ENCODE measurements at places on chromosomes 7 and 10.

- no peak for DNase-seq
These were observed 8.4 kb downstream of the ATP6V1F start for GRCh38 chr7:128871050-128871449.

- DNase-seq: no peak
These were observed 115.1 kb downstream of the CPED1 start for GRCh38 chr7:121103579-121103978.

- DNase-seq: no peak
These were observed 228.9 kb upstream of the PITRM1 start for GRCh38 chr10:3401491-3401938.

DNA sequence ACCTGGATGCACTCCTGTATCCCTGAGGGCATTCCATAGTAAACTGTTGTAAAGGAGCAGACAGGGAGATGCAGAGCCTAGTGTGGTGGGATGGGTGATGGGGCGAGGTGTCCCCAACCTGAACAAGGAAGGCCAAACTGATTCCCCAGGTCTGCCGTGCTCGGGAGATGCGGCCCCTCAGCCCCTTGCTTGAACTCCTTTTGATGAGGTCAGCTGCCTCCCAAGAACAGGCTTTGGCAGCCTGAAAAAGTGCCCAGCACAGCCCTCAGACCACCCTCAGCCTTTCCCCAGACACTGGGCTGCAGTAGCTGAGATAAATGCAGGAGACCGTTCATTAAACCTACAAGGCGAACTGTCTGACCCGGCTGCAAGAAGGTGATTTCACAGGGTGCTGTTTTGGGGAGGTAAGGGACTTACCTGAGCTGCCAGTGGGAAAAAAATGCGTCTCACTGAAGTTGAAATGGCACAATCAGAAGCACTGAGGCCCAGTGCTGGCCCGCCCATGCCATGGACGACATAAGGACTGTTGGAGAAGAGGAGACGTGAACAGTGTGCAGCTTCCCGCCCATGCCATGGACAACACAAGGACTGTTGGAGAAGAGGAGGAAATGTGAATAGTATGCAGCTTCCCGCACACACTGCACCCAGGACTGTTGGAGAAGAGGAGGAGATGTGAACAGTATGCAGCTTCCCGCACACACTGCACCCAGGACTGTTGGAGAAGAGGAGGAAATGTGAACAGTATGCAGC is 148.4 kb upstream of the FAM20C start:
- DNase-seq: no peak

DNA sequence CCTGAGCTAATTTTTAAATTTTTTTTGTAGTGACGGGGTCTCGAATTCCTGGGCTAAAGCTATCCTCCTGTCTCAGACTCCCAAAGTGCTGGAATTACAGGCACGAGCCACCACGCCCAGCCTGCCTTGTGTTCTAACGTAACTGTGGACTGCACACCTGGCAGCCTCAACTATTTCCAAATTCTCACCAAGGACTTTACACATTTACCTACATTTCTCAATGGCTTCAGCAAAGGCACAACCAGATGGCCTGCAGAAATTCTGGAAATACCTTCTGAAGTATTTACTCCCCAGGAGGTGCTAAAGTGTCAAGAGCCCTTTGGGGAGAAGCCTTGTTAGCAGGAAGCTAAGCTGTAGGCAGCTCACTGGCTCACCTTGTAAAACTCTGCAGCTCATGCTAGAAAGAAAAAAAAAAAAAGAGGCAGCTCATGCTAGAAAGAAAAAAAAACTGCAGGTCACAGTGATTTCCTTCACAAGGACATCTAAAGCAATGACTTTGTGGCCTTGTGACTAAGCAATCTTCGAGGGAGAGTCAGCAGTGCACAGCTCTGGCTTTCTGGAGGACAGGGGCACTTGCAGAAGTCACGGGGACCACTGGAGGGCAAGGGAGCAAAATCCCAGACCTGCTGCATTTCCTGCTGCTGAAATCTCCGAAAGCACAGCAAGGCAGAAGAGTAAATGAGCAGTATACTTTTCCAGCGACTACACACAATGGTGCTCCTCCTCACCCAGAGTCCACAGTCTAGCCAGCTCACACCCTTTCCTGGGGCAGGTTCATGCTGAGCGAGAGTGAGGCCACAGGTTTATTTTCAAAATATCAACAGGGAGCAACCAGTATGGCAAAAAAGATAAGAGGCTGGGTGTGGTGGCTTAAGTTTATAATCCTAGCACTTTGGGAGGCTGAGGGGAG is 40.4 kb downstream of the BAIAP2L1 start:
- DNase-seq: no peak

- peak; percentile 16 for DNase-seq
These were observed 211.7 kb upstream of the HABP2 start for GRCh38 chr10:113341138-113341537.

GRCh38 chr7:90688810-90689209 is 92.7 kb downstream of the CDK14 start:
- no peak for DNase-seq

DNA sequence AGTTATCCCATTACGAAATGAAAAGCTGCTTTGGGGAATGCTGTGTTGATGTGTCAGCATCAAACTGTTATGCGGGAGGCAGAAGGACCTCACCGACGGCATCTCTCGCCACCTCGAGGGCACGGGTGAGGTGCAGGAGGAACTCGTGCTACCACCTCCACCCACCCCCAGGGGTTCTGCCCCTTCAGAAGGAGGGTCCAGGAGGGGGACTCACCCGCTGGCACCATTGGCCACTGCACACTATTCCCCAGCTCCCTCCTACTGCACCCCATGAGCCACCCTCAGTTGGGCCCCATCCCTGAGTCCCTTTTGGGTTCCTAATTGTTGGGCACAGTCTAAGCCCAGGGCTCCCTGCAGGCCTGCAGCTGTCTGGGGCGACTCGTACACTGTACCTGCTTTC is 236.6 kb downstream of the PTPRN2 start:
- DNase-seq: no peak

DNA sequence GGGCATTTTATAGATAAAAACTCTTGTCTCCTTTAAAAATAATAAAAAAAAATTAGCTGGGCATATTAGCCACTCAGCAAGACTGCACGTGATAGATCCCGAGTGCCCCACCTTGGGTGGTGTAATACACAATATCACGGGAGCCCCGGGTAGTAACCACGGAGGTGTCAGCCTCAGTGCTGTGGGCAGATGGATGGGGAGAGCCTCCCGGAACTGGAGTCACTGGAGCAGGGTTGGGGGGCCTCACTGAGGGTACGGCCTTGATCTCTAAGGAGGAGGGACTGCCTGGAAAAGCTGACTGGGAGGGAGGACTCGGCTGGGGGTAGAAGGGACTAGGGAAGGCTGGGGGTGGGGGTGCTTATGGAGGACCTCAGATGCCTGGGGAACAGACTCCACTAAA is 12.6 kb downstream of the LEP start:
- DNase-seq: no peak

DNA sequence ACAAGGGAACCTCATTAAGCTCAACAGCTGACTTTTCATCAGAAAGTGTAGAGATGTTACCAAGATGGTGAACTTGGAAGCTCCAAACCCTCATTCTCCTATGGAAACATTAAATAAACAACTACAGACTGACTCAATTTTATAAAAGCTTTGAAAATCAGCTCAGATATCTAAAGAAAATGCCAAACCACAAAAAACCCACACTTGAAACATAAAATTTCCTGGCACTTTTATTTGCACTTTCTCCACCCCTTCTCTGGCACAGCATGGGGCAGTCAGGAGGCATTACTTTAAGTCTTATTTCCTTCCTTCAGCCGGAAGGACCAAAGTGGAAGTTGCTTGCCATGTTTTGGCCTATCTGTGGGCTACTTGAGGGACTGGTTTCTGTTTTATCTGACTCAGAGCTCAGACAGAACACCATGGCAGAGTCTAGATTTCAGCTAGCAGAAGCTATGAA is 114.7 kb downstream of the ODAD2 start:
- no peak for DNase-seq

- no peak for DNase-seq
These were observed 106.1 kb downstream of the CRPPA start for GRCh38 chr7:16315280-16315679.

DNA sequence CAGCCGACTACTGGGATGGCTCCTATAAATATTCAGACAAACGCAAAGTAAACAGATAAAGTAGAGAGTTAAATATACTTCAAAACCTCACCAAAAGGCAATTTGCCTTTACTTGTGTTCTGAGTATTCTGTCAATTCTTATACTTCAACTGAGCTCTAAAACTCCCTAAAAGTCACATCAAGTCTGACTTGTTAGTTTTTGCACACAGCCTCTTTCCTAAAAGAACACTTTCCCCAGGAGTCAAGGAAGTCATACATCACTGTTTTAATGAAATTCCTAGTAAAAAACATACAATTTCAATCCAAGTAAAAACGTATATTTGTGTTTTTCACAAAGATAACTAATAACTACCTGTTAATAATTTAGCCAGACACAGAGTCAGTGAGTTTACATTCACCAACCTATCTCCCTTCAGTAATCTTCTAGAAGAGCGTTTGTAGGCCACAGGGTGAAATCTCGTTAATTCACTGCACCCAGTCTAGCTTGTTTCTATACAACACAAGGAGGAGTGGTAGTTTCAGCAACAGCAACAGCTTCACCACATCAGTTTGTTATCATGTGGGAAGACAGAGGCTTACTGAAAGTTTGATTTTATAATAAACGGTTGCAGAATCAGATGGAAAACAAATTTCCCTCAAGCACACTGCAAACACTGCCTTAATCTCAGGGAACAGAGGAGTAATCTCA is 2.7 kb downstream of the COBL start:
- DNase-seq: no peak

- peak; percentile 21 for DNase-seq
These were observed 160.0 kb downstream of the SLIT1 start for GRCh38 chr10:97025613-97026242.

DNA sequence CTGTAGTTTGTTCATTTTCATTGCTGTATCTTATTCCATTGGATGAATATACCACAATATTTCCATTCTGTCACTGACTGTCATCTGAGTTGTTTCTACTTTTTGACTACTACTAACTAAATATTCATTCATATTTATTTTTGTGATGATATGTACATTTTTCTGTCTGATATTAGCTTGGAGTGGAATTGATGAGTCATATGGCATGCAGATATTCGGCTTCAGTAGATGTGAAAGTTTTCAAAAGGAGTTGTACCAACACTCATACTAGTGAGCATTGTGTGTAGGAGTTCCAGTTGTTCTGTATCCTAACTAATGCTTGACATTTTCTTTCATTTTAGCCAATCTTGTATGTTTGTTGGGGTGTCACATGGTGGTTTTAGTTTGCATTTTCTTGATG is 7.7 kb downstream of the RUNDC3B start:
- DNase-seq: no peak

- no peak for DNase-seq
These were observed 17.3 kb downstream of the MLXIPL start for GRCh38 chr7:73606801-73607691.

- no peak for DNase-seq
These were observed 233.2 kb upstream of the PRKCQ start for GRCh38 chr10:6813306-6813705.

DNA sequence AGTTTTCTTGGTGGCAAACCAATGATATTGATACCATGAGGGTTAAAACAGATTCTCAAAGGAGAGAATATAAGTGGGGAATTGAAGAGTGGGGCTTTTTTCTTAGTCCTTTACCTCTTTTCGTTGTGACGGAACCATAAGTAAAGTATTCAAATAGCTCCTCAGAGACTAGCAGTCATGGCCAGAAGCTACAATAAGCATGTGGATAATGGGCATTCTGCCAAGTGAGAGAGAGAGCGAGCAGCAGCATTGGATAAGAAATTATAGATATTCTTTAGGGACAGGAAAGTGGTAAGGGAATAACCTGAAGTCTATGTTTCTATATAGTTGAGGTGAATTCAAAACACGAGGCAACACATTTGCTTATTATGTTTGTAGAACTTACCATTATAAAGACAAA is 235.1 kb downstream of the SEMA3E start:
- no peak for DNase-seq

DNA sequence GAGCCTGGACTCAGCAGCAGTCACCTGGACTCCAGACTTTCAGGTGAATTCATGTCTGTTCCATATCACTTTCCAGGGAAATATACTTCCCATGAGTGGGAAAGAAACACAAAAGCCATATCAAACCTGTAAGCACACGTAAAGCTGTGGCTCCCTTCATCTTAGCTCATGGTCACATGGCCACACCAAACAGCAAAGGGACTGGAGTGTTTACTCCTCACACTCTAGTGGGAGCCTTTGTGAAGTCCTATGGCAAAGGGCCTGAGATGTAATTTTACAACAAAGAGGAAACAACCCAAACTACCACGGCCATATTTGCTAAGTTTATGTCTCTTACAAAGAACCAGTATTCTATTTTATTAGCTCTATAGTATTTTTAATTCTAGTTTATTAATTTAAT is 16.3 kb downstream of the SFTPA1 start:
- DNase-seq: no peak

DNA sequence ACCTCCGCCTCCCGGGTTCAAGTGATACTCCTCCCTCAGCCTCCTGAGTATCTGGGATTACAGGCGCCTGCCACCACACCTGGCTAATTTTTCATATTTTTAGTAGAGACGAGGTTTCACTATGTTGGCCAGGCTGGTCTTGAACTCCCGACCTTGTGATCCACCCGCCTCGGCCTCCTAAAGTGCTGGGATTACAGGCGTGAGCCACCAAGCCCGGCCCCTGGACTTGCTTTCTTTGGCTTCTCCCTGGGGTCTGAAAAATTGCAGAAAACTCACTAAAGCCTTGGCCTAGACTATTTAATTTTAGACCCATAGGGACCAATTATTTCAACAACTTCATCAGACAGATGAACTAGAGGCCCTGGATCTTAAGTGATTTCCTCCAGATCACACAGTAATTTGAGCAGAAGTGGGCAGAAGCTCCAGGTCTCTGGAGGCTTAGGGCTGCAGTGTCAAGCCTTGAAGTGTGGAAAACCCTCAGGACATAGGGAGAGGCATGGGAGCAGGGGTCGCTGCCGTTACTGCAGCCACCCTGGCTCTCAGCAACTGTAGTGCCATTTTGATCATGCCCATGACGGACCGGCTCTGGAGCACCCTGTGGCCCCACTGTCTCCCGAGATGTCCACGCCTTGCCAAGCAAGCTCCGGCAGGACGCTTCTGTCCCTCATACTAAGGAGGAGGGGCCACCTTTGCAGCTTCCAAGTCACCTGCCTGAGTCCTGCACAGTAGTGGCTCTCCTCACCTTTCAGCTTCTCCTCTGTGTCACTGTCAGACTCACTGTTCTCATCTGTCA is 72.4 kb downstream of the DENND2A start:
- DNase-seq: no peak

GRCh38 chr7:229184-229964 is 37.0 kb downstream of the FAM20C start:
- DNase-seq: no peak

All from foreskin keratinocyte (primary cell).